Thoracic aorta endothelial cell (primary cell): ENCODE measurements at places on chromosomes 1 and 21. TPM values are rescaled to one million over a fixed set of nuclear protein-coding genes. Genes with fewer than 3 reads are reported as not detected.

PM20D1 gene
- total RNA-seq = not detected in 2 replicates

KIF26B gene
- under 0.01 and 0.14 TPM in 2 replicates for total RNA-seq

SPAG17 gene
- not detected in 2 replicates for total RNA-seq

LCE1D gene
- not detected in 2 replicates for total RNA-seq

DENND2D gene
- total RNA-seq = 0.36 and 0.53 TPM in 2 replicates

ACOT11 gene
- 4.1 and 8.7 TPM in 2 replicates for total RNA-seq

CRP gene
- 0.29 TPM in 1 of 2 replicates, not detected in the other for total RNA-seq

GPN2 gene
- total RNA-seq = 10.4 and 11.2 TPM in 2 replicates

MIXL1 gene
- 0.13 and 0.14 TPM in 2 replicates for total RNA-seq

VCAM1 gene
- total RNA-seq = 7.1 and 10.4 TPM in 2 replicates

SMG5 gene
- total RNA-seq = 59.6 and 66.0 TPM in 2 replicates

ROR1 gene
- total RNA-seq = 0.53 and 6.7 TPM in 2 replicates

ASPM gene
- total RNA-seq = 85.8 and 148 TPM in 2 replicates

GPR25 gene
- total RNA-seq = not detected in 2 replicates

ARTN gene
- 0.22 and 0.27 TPM in 2 replicates for total RNA-seq

GJB5 gene
- not detected in 2 replicates for total RNA-seq

SRGAP2C gene
- 30.2 and 40.1 TPM in 2 replicates for total RNA-seq

RAB7B gene
- total RNA-seq = 0.13 TPM in 1 of 2 replicates, not detected in the other

ACTL8 gene
- not detected in 2 replicates for total RNA-seq

COL8A2 gene
- total RNA-seq = 1.7 and 3.6 TPM in 2 replicates

EIF4G3 gene
- 75.0 and 75.5 TPM in 2 replicates for total RNA-seq

LCE2A gene
- total RNA-seq = not detected in 2 replicates

TEDDM1 gene
- total RNA-seq = not detected in 2 replicates

CNTN2 gene
- total RNA-seq = not detected in 2 replicates

NGF gene
- not detected in 2 replicates for total RNA-seq

ANGPTL1 gene
- total RNA-seq = not detected in 2 replicates
